Mucosa of descending colon (tissue), 3 donors: ENCODE measurements at places on chromosomes 11 and 22.

- no peak for DNase-seq
Measured at GRCh38 chr11:14327116-14327515, 31.9 kb downstream of the RRAS2 start.

DNA sequence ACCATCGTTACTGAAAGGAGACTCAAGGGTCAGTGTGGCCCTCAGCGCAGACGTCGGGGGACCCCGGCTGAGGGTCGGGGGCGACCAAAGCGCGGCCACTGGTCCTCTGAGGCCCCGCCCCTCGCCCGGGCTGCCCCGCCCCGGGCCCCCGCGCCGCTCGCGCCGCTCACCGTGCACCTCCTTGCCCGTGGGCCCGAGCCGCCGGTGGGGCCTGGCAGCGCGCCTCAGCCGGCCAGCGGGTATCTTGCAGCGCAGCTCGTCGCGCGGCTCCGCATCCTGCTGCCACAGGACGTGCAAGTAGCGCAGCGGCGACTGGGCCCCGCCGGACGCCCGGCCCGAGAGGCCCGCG is 419 bp downstream of the ANKRD54 start:
- DNase-seq: peak; percentile 80

DNA sequence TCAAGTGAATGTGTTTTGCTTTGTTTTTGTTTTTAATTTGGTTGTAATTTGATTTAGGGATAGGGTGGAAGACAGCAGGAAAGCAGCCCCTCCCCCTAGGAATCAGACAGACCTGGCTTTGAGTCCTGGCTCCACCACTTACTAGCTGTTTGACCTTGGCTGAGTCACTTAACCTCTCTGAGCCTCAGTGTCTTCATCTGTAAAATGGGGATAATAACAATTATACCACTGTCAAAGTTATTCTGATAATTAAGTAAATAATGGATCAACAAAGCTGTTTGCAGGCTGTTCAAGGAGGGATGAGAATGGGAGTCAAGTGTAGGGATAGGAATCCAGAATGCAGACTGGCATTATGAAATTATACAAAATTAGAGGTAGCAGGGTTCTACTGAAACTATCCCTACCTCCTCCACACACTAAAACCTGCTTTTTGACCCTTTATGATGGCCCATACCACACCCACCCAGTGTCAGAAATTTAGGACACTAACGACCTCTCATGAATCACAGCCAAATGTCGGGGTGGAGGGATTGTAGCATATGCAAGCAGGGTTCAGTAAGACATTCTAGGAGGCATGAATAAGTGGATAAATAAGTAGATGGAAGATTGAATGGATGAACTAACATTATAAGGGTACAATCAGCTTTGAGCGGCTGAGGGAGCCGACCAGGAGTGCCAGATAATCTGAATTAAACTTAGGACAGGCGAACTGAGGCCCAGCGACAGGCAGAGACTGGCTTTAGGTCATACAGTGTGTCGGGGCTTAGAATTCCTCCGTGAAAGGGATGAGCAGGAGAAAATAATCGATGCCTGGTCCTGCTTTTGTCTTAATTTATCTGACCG is 974 bp downstream of the ANAPC15 start:
- no peak for DNase-seq

GRCh38 chr11:17766590-17766989 is 32.0 kb downstream of the KCNC1 start:
- no peak for DNase-seq

- DNase-seq: no peak
Measured at GRCh38 chr11:133726542-133726941, 118.8 kb downstream of the SPATA19 start.
